ENCODE measurements at places on chromosomes 2 and 18. TPM values are rescaled to one million over a fixed set of nuclear protein-coding genes. Genes with fewer than 3 reads are reported as not detected.

- DNase-seq, result peak; percentile 60
These were observed 629.9 kb downstream of the NRXN1 start for GRCh38 chr2:50401772-50402653.

Gene SGO2
- 13.9 TPM for polyA plus RNA-seq

GRCh38 chr2:197241153-197241552 is 69.4 kb downstream of the ANKRD44 start:
- no peak for DNase-seq

Gene C1QL2
- not detected for polyA plus RNA-seq

DNA sequence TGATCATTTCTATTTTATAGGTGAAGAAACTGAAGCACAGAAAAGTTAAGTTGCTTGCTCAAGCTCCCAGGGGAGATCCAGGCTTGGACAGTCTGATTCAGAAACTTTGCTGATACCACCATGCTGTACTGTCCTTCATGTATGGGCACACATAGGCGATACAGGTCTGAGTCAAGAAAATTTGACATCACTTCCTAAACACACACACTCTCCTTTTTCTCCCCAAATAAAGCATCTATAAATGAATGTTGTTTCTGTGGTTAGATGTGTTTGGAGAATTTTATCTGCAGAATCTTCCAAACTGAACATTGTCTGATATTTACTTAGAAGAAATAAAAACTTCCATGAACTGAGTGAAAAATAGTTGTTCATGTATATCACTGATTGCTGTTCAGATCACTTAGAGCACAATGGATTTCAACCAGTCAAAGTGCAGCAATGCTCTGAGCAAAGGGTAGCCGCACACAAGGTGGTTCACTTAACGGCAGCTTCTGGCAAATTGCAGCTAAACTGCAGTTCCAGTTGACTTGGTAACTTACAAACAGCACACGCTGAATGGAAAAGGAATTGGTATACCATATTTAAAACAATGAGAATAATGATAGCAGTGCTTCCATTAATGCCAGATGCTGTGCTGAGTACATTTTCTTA is 10.0 kb upstream of the AGFG1 start:
- DNase-seq, result no peak

Gene TUBA3E
- not detected for polyA plus RNA-seq

DNA sequence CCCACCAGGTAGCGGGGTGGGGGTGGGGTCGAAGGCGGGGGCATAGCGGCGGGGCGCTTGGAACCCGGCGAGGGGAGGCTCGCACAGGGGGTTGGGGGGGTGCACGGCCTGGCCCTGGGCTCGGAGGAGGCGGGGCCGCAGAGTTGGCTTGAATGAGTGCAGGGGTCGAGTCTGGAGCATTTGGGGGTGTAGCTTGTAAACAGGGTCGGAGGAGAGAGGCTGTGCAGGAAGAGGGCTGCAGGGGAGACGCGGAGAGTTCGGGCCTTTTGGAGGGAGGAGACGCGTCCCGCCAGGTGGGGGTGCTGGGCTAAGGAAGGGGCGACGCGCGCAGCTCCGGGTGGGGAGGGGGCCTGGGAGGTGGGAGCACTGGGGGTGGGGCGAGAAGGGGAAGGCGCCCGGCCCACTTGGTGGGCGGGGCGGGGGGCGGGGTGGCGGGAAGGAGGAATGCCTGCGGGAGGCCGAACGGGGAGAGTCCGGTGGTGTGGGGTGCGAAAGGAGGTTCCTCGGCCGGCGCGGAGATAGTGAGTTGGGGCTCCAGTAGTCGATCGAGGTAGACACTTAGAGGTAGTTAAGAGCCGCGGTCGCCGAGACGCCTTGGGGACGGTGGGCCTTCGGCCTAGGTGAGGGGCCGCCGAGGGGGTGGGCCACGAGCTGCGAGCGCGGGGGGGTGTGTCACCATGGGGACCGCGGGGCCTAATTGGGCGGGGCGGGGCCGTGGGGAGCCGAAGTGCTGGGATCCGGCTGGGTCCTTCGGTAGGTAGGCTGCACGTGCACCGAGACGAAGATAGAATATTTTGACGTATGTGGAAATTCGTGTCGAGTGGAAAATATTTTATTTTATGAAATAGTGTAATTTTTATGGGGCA is 774 bp downstream of the MSH6 start:
- DNase-seq, result peak; percentile 67

Gene CNDP2
- polyA plus RNA-seq, result 356 TPM

Gene ACTG2
- polyA plus RNA-seq, result 1.2 TPM

Gene MGAT4A
- polyA plus RNA-seq, result 28.8 TPM

Gene ONECUT2
- 0.09 TPM for polyA plus RNA-seq

GRCh38 chr2:182482511-182482910 is 55.7 kb upstream of the PDE1A start:
- DNase-seq, result no peak

DNA sequence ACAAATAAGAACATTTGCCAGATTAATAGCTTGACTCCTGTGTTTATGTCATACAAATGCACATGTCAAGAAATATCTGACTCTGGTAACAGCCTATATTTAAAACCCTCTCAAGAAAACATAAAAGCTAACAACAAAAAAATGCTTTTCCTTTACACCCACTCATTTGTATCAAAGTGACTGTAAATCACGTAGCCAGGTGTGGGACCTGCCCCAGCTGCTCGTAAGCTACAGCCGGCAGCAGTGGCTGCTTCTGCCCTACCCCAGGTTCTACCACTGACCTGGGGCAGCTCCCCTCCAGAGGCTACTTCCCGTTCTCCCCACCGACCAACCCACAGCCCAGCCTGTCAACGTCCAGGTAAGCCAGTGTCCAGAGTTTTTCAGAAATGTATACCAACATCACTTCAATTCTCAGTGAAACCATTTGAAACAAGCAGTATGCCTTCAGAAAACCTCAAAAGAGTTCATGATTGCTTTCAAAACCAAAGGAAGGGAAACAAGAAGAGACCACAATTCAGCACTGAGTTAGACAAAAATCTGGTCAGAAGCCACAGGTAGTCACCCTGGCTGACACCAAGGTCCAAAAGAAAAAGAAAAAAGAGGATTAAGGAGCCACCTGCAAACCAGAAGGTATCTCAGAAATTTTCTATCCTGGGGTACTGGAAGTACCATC is 40.4 kb downstream of the KIDINS220 start:
- no peak for DNase-seq

GRCh38 chr2:199973703-199974102 is 18.3 kb downstream of the MAIP1 start:
- DNase-seq, result no peak
